CD4-positive, alpha-beta T cell treated with Interleukin-15 for 1 hour (primary cell): ENCODE measurements at places on chromosomes 12 and 14.
A peak's percentile ranks its signal among the peaks of the same experiment; 100 is the strongest.

GRCh38 chr12:109981311-109981710 is 14.9 kb downstream of the GIT2 start:
- DNase-seq, result peak; percentile 27

DNA sequence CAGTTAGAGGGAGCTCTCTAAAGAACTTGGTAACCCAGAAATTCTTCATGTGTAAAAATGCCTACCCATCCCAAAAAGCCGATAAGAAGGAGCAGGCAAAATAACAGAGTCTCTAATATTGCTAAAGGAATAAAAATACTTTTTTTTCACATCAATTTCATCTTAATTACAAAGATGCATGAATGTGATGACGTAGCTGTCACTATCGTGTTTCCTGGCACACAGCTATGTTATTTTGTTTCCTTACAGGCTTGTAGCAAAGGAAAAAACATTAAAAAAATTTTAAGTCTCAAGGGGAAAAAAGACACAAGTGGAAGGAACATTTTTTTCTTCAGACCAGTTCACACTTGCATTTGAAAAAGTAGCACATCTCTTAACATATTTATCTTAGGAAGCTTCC is 10.3 kb upstream of the LGALS3 start:
- no peak for DNase-seq

DNA sequence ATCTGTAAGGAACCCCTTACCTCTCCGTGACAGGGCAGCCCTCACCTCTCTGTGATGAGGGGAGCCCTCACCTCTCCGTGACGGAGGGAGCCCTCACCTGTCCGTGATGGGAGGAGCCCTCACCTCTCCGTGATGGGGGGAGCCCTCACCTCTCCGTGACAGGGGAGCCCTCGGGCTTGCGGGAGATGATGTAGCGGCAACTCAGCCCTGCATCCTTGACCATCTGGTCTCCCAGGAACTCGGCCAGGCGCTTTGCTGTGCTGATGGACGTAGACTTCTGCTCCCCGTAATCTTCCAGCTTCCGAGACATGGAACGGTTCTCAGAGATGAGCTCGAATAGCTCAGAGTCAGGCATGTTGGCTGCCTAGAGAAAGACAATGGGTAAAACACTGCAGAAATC is 28.0 kb downstream of the POLE start:
- no peak for DNase-seq

GRCh38 chr12:77601069-77601468 is 229.6 kb upstream of the NAV3 start:
- DNase-seq, result no peak

- no peak for DNase-seq
Observed at GRCh38 chr14:35985474-35986218, 159.5 kb downstream of the BRMS1L start.

DNA sequence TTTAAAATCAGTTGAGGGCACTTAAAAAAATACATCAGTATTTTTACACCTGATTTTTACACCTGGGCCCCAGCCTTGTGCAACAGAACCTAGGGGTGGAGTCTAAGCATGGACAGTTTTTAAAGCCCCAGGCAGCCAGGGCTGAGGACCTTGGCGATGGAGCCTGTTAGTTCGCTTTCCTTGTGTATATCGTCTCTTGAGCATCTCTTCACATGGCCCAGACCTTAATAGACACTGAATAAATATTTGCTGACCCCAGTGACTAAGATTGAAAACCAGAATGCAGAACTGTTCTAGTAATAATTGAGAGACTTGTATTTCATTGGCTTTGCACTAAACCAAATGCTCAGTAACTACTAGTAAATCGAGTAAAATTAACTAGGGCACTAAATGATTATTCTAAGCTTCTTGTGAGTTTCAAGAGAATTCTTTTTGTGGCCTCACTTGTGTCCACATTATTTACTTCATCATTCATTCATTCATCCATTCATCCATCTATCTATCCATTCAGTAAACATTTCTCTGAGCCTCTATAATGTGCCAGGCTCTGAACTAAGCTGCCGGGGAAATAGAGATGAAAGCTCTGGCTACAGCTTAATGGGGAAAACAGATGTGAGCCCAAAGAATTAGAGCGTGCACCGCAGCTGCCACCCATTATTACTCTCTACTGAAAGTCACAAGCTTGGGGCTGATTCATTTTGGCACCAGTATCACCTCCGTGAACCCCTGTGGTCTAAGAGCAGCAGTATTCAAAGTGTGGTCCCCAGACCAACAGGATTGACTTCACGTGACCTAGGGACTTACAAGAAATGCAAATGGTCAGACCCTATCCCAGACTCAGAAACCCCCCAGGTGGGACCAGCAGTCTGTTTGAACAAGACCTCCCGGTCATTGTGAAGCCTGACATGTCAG is 30.7 kb upstream of the BCL7A start:
- DNase-seq, result no peak

DNA sequence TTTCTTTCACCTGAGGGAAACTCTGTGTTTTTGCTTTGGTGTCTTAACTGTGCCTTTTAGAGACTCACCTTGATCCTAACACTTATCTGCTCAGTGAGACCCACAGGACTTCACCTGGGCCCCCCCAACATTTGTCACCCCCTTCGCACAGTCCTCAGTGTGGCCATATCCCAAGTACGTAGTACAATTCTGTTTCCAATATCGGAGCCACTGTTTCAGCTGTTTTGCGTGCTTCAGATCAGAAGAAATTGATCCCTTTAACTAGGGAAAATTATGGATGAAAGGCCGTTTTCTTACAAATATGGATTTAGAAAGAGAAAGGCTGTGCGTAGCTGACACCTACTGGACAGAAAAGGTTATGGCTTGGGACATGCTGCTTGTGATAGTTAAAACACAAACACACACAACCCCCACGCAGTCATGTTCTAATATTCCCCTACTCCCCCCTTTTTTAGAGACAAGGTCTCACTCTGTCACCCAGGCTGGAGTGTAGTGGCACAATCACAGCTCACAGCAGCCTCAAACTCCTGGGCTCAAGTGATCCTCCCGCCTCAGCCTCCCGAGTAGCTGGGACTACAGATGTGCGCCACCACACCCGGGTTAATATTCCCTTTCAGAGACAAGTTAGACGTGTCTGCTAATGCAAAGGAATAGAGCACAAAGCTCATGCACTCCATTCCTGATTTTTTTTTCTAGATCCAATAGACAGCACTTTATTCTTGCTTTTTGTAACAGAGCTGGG is 3.6 kb upstream of the SLC7A8 start:
- DNase-seq, result peak; percentile 20

DNA sequence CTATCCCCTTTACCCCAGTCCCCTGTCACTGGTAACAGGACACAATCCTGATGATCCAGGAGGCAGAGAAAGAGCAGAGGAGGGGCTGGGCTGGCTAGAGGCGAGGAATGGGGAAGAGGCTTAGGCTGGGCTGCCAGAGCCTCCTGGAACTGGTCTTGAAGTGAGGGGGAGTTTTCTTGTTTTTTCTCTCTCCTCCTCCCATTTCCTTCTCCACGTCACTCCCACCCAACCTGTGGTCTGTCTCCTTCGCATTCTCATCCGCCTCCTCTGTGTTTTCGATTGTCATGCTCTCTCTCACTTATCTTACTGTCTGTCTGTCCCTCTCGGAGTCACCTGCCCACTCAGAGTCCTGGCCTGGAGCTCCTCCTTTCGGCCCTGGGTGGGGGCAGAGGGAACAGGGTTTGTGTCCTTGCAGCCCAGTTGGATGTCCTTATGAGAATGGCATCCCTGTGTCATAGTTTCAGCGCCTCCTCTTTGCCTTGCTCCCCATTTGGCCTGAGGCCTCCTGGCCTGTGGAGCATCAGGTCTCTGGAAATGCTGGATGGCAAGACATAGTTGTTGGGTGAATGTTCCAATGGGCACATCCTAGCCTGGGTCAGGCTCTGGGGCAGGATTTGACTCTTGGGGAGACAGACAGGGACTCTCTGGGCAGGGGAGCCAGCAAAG is 3.4 kb upstream of the KRT80 start:
- no peak for DNase-seq

- no peak for DNase-seq
Observed at GRCh38 chr14:95331708-95332408, 12.2 kb upstream of the CLMN start.

- DNase-seq, result no peak
Observed at GRCh38 chr12:22083167-22083566, 37.1 kb downstream of the CMAS start.

- no peak for DNase-seq
Observed at GRCh38 chr12:29733060-29733459, 50.7 kb downstream of the TMTC1 start.

DNA sequence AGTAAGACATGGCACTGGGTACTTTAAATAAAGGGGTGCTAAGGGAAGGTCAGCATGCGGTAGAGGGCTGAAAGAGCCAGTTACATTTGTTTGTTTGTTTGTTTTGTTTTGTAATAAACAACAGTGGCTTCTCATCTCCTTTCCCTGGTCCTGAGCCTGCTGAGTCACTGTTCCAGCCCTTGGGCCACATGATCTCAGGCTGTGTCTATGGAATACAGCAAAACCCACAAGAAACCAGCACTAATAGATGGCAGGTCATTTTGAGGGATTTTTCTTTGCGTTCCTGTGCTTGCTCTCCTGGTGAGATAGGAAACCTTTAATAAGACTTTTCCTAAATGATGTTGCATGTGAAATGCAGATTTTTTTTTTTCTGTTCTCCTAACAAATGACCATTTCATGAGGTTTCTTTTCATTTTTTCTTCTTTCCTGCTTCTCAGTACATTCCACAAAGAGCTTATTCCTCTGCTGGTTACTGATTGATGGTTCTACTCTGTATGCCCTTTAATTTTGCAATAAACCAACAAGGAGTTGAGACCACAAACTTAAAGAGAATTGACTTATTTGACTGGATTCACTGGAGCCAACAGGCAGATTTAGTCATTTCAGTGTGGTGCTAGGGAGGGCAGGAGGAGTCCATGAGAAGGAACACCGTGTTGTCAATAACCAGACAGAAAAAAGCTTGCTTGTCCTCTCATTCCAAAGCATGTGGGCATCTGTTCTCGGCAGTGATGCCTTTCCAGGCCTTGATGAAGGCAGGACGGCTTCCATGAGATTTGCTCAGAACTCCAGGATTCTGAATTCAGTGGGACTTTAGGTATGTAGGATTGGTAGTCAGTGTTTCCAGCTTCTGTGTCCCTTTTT is 459.2 kb downstream of the RAD51B start:
- DNase-seq, result no peak

DNA sequence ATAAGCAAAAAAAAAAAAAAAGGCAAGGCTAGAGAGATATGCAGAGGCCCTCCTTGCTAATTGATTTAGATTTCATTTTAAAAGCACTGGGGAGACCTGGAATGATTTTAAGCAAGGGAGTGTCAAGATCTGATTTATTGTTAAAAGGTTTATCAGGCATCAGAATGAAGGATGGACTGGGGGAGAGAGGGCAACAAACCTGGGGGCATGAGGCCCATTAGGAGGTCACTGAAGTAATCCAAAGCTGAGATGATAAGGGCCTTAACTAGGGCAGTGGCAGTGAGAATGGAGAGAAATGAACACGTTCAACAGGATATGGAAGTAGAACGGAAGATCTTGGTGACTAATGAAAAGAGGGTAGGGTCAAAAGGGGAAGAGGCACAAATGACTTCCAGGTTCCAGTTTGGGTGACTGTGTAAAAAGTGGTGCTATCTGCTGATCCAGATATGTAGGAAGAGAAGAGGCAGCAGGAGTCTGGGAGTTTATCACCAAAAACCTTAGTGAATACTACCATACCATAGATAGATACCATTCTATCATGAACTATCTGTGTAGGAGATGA is 24.0 kb downstream of the KITLG start:
- no peak for DNase-seq

GRCh38 chr14:69132513-69133181 is 20.3 kb downstream of the DCAF5 start:
- no peak for DNase-seq

GRCh38 chr12:28130234-28130624 is 60.0 kb upstream of the CCDC91 start:
- DNase-seq, result no peak

- DNase-seq, result peak; percentile 41
Observed at GRCh38 chr12:75488553-75488952, 8.0 kb downstream of the GLIPR1 start.

DNA sequence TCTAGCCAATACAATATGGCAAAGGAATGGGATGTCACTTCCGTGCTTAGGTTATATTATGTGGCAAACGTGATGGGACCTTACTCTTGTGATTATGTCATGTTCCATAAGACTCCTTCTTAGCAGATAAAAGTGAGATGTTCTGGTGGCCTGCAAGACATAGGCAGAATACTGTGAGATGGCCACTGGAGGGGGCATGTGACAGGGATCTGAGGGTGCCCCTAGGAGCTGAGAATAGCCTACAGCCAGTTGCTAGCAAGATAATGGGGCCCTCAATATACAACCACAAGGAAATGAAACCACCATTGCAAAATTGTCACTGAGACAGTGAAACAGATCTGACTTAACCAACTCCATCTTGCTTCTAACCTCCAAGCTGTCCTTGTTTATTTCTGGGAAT is 151.4 kb upstream of the SSTR1 start:
- DNase-seq, result no peak

- no peak for DNase-seq
Observed at GRCh38 chr12:25496098-25496587, 56.9 kb downstream of the LMNTD1 start.

- DNase-seq, result no peak
Observed at GRCh38 chr14:52871606-52872005, 79.2 kb downstream of the FERMT2 start.

DNA sequence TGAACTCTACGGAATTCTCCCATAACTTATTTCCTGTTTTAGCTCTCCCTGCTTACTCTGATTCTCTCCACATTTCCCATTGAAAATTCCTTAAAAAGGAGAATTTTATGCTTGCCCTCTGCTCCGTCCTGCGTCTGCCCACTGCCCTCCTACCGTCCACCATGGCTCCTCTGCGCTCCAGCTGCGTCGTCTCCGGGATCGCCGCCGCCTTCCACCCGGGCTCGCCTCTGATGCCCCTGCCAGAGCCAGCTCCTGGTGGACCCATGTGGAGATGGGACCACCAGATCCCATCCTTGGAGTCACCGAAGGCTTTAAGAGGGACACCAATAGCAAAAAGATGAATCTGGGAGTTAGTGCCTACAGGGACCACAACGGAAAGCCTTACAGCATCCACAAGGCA is 92.7 kb downstream of the LMO3 start:
- no peak for DNase-seq

DNA sequence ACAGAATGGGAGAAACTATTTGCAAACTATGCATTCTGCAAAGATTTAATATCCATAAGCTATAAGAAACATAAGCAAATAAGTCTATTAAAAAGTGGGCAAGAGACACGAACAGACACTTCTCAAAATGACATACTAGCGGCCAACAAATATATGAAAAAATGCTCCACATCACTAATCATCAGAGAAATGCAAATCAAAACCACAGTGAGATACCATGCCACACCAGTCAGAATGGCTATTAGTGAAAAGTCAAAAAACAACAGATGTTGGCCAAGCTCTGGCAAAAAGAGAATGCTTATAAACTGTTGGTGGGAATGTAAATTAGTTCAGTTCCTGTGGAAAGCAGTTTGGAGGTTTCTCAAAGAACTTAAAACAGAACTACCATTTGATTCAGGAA is 121.3 kb downstream of the KCNMB4 start:
- no peak for DNase-seq
